Forelimb muscle (tissue), 1 donor: ENCODE measurements at places on chromosomes 6 and 20. TPM values are rescaled to one million over a fixed set of nuclear protein-coding genes. Genes with fewer than 3 reads are reported as not detected.

The TBX18 gene
- polyA plus RNA-seq: 16.8 TPM

The ECT2L gene
- polyA plus RNA-seq: 0.29 TPM

The PACRG gene
- 2.1 TPM for polyA plus RNA-seq

The SLC26A8 gene
- 0.22 TPM for polyA plus RNA-seq

The GJA10 gene
- not detected for polyA plus RNA-seq

The USP49 gene
- 5.6 TPM for polyA plus RNA-seq

The CLDN20 gene
- polyA plus RNA-seq: 0.76 TPM

The FAM229B gene
- polyA plus RNA-seq: 19.8 TPM

The PABPC1L gene
- polyA plus RNA-seq: 15.7 TPM

The AFG1L gene
- 6.4 TPM for polyA plus RNA-seq

The C20orf202 gene
- polyA plus RNA-seq: 0.39 TPM
